ENCODE measurements at places on chromosomes 5 and 9.

DNA sequence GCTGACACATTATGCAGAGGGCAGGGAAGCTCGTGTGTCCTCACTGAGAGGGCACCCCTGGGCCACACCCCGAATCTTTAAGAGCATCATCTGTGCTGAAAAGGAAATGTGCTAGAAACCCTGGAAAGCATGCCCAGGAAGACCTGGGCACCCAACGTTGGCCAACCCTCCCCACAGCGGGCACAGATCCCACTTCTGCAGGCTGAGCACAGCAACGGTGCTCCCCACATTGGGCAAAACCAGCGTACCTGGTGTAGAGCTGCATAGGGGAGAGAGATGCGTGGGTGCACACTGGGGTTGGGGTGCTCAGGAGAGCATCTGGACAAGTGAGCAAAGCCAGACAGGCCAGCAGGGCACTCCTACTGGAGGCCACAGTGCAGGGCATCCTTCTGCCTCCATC, 32.6 kb downstream of the ROR2 start:
- no peak for DNase-seq

GRCh38 chr9:32300373-32300772, 84.1 kb upstream of the ACO1 start:
- no peak for DNase-seq

GRCh38 chr5:74717596-74717995, 32.6 kb downstream of the HEXB start:
- no peak for DNase-seq

DNA sequence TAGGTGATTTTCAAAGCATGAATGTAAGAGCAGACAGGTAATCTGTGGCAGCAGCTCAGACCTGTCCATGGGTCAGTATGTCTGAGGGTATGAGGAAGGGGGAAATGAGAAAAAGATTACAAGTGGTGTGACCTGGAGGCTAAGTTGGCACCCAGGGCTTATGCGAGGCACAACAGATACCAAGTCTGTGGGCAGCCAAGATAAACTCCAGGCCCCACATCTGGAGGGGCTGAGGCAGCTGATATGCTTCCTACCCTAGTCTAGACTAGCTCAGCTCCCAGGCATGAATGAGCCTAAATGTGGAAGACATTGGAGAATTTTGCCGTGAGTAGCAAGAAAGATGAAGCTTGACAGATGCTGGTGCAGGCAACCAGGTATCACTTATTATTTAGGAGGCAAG, 151.7 kb downstream of the PIK3R1 start:
- DNase-seq = no peak

- DNase-seq = no peak
Observed at GRCh38 chr9:5762421-5762820, 70.5 kb downstream of the ERMP1 start.

DNA sequence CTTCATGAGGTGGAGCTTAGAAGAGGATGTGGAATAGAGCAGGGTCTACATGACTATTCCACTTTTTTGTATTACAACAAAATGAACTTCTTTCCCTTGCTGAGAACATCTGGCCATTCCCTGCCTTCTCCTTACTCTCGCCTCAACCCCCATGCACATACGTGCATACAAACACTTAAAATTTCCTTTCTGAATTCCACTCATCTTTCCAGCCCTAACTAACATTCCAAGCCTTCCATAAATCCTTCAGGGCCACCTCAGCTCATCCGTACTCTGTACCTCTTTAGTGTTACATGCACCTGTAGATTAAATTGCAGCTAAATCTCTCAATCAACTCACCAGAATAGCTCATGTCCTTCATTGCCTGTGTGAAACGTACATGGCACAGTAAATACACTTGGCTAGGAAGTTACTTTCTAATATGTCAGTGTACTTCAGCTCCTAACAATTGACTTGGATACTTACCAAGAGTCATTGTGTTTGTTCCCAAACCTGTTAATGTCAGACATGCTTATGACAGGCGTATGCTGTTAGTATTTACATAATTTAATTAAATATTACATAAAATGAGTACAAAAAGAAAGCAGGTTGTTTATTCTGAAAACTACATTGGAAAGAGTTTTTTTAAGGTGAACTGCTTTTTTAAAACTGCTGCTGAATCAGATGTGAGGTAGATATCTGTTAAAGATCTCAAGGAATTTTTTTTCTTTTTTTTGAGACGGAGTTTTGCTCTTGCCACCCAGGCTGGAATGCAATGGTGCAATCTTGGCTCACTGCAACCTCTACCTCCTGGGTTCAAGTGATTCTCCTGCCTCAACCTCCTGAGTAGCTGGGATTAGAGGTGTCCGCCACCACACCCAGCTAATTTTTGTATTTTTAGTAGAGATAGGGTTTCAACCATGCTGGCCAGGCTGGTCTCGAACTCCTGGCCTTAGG, 55.7 kb downstream of the GLIS3 start:
- no peak for DNase-seq

DNA sequence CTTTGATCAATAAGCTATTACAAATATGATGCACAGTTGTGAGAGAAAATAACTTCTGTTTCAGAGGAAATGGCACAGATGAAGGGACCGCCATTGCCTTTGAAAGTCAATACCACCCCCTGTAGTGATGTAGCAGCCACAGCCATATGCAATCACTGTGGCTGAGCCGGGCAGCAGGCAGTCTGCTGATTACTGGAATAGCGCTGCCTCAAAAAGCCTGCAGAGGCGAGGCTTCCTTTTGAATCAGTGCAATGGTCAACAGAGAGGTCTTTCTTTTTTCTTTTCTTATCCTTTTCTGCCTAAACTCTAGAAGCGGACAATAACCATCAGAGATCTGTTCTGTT, 265.1 kb upstream of the TAS2R1 start:
- no peak for DNase-seq

DNA sequence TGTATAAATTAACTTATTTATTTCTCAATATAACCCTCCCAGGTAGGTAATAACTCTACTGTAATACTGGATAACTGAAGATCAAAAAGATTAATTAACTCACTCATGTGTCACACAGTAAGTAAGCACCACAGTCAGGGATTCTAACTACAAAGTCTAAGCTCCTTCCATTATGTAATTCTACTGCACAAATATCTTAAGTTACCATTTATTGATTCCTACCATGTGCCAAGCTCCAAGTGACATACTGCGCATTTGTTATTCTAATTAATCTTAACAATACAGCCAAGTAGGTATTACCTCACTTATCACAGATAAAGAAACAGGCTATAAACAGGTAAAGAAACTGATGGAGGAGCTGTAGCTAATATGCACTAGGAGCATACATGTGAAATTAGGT, 58.3 kb downstream of the RANBP6 start:
- DNase-seq = no peak

DNA sequence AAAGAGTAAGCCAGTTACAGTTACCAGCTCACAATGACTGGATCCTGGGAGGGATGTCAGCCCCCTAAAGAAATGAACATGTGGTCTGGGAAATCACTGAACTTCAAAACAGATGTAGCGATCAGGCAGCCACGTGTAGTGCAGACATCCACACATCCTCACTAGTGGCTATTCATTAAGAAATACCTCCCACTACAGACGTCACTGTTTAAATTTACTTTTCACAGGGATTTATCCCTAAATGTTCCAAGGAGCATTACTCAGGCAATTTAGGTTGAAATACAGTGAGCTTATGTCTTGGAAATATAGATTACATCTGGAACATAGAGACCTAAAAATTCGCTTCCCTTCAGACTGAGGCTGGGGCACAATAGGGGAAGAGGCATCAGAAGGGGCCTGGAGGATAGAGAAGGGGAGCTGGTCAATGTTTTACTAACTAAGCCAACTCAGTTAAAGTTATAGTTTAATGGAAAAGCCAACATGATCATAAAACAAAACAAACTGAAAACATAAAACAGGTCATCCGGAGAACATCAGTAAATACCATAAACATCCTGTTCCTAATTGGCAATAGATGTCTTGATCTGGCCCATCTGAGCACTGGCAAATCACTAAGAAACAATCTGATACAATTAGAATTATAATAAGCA, 92.3 kb downstream of the FANCC start:
- DNase-seq = no peak

- DNase-seq = no peak
Observed at GRCh38 chr9:81082221-81082620, 607.1 kb downstream of the TLE1 start.

DNA sequence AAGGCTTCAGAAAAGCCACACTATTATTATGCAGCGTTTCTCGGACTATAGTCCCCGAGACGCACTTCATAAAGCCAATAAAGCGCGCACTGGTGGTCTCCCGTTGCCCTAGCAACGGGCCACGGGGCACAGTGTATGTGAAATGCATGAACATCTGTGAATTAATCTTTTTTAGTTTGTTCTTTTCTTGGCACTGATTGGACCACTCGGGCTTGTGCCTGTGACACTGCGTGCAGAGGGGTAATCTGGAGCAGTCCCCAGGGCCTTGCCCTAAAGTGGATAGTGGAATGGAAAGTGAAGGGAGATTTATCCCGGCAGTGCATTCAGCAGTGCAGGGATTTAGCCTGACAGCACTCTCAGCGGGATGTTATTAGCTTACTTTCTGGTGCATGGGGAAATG, 92.1 kb downstream of the TLE4 start:
- DNase-seq = no peak

DNA sequence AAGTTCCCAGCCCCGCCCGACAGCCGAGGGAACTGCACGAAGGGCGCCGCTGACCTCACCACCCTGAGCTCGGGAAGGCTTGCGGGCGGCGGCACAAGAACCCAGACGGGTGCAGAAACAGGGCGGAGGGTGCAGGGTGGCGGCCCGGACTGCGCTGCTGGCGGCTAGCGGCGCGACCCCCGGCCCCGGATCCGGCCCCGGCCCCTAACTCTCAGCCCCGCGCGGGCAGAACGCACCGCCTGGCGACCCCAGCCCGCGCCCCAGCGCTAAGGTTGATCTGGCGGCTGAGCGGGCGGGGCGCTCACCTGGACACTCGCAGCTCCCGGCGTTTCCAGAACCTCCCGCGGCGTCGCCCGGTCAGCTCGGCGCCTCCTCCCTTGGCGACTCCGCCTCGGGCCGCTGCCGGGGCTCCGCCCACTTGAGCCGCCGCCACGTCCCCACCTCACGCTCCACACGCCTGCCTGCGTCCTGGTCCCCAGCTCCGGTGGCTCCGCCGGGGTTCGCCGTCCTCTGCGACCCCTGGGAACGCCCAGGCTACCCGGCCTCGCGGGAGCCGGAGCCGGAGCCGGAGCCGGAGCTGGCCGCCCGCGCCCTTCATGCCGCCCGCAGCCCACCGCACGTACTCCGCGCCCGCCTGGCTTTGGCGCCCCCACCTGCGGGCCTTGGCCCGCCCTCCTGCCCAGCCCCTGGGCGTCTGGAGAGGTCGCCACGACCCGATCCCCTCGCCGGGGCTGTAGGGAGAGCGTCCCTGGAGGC, at the start of gene P4HA2:
TSS of gene P4HA2 (minus strand) at position 369 of the 756 bp plus-strand sequence. CDS start 9,227 bp downstream, outside the sequence.
- DNase-seq = peak; percentile 30

GRCh38 chr5:23343121-23343520, 164.3 kb upstream of the PRDM9 start:
- no peak for DNase-seq

DNA sequence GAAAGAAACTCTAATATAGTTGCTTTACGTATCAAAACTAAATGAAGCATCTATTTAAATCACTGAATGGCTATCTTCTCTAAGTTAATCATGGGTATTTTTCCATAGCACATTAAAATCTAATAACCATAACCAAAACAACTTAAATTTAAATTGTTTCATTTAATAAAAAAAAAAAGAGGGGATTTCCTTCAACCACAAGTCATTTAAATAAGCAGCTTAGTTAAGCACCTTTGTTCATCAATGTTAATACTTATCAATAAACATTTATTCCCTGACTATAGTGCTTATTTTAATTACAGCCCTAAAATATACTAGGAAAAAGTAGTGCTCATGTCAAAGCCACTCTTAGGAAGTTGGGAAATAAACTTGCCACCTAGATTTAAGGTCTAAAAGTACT, 30.3 kb downstream of the ZNF608 start:
- no peak for DNase-seq

Data from stimulated activated CD4-positive, alpha-beta T cell treated with anti-CD3 and anti-CD28 coated beads, Interleukin-4, amount 100 ng/mL, for 4 hours (primary cell).